T-helper 2 cell (primary cell): ENCODE measurements at places on chromosomes 7 and 10.
A peak's percentile ranks its signal among the peaks of the same experiment; 100 is the strongest.

- peak; percentile 58 for DNase-seq
These were observed 51.4 kb upstream of the PFKFB3 start for GRCh38 chr10:6151087-6151977.

DNA sequence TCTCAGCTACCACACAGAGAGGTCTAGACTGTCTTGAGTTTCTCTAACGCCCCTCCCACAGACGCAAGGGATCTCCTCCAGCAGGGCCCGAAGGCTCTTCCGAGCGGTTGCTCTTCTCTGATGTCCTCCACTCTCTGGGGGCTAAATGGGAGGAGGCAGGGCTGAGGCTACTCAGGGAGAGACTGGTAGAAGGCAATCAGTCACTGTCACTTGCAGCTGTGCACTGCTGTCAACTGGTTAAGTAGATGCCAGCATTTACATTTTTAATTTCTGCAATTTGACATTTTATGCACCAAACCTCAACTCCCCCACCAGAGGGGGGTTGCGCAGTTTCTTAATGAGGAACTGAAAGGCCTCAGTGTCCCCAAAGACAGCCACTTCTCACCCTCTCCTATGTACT, 442.8 kb downstream of the PLXNA4 start:
- DNase-seq = no peak

- DNase-seq = no peak
These were observed 73.5 kb downstream of the CLEC2L start for GRCh38 chr7:139597028-139597427.

DNA sequence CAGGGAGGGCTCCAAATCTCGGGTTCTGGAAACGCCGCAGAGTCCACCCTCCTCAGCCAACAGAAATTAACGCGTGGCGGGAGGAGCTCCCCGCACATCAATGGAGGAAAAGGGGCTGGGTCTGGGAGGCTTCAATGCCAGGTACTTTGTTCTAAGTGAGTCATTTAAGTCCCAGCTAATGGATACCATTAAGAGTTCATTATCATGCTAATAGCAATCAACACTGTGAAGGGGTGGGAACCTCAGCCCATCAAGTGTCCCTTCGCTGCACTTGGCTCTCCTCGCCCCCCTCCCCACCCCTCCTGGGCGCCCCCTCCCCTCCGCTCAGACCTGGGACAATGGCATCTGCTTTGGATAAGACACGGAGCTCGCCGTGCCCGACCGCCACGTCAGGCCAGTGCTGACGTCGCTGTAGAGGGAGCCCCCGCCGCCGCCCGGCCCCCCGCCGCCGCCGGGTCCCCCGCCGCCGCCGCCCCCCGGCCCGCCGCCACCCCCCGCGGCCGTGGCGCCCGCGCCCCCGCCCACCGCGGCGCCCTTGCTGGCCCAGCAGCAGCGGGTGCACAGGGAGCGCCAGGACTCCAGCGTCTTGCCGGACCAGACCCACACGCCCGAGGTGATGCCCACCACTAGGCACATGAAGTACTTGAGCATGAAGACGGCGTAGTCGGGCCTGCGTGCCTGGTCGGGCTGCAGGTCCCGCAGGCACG, 2.9 kb downstream of the FZD8 start:
- no peak for DNase-seq

DNA sequence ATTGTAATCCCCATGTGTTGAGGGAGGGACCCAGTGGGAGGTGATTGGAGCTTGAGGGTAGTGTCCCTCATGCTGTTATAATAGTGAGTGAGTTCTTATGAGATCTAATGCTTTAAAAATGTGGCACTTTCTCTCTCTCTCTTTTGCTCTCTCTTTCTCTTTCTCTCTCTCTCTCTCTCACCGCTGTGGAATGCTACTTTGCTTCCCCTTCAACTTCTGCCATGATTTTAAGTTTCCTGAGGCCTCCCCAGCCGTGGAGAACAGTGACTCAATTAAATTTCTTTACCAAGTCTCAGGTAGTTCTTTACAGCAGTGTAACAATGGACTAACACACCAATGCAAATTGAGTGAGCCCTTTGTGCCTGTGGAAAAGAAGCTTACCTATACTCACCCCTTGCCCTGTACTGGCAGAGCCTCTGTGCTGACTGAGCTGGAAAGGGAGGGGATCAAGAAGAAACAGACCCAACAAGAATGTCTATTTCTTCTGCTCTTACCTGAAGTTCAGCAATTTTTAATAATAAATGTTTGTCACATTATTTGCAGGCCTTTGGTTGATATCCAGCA, 642.5 kb upstream of the KCND2 start:
- no peak for DNase-seq

- peak; percentile 3 for DNase-seq
These were observed 247.9 kb upstream of the PTN start for GRCh38 chr7:137591421-137591837.

- DNase-seq = no peak
These were observed 215.0 kb downstream of the TAX1BP1 start for GRCh38 chr7:27955011-27955410.

DNA sequence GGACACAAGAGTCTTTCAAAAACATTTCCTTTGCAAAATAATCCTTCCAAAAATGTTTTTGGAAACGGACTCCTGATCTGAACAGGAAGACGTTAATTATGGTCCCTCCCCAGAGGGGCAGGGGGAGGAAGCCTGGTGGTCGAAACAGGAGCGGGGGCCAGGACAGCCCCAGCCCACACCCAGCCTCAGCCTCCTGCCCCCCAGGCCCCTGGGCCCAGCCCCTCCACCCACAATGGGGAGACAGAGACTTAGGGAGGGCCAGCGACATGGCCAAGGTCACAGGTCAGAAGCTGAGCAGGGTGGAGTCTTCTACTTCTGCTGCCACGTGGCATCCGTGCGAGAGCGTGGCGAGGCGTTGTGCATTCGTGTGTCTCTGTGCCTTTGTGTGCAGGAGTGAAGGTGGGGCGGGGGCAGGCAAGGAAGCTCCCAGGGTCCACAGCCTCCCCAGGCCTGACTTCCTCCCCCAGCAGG, 14.0 kb upstream of the GRIFIN start:
- no peak for DNase-seq

- DNase-seq = no peak
These were observed 6.6 kb upstream of the HNRNPF start for GRCh38 chr10:43415544-43415943.

- no peak for DNase-seq
These were observed 226.5 kb upstream of the PITRM1 start for GRCh38 chr10:3398825-3399646.

GRCh38 chr10:45144326-45145070, 143.8 kb downstream of the ZNF22 start:
- DNase-seq = no peak

- DNase-seq = no peak
These were observed 87.8 kb downstream of the TBXAS1 start for GRCh38 chr7:139916717-139917395.

GRCh38 chr10:63544418-63544817, 23.2 kb downstream of the REEP3 start:
- no peak for DNase-seq

- DNase-seq = no peak
These were observed 47.2 kb downstream of the MALSU1 start for GRCh38 chr7:23346316-23346715.

DNA sequence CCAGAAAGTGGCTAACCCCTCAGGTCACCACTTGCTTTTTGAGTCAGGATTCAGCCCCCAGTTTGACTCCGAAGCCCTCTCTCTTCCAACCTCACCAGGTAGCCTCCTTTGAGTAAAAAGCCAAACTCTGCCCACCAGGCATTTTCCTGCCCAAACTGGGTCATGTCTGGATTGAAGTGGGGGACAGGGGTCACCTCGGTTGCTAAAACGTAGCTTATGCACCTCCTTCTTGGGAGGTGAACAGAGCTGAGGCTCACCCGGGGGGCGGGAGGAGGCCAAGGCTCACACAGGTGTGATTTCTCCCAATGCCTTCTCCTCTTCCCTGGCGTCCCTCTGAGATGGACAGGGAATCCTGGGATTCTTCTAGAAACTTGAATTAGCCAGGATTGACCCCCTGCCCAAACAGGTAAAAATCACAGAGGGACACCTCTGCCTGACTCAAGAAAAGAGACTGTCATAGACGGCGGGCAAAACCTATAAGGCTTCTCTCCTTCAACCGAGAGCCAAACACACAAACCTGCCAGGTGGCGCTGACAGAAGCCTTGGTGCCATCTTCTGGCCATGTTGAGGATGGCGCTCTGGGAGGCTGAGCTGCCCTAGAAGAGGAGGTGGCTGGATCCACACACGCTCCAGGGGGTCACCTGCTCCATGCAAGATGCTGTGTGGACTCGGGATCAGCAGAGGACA, 51.6 kb downstream of the PRLHR start:
- DNase-seq = no peak

DNA sequence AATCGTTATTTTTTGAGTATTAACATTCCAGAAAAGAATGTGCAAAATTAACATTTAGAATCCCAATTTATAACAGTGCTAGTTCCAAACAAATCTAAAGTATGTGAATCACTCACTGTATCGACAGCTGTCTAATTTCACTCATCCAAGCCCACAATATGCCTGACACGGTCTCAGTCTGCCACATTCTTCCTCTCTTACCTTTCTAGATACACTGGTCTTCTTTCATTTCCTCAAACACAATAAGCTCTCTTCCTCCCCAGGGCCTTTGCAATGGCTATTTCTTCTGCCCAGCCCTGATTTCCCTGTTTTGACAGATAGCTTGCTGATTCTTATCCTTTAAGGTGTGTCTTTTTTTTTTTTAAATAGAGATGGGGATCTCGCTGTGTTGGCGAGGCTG, 48.8 kb downstream of the UBE2H start:
- no peak for DNase-seq

GRCh38 chr10:12243864-12244620, 48.1 kb downstream of the CDC123 start:
- DNase-seq = no peak

- DNase-seq = no peak
These were observed 787 bp downstream of the MAGI2 start for GRCh38 chr7:79452495-79453265.

DNA sequence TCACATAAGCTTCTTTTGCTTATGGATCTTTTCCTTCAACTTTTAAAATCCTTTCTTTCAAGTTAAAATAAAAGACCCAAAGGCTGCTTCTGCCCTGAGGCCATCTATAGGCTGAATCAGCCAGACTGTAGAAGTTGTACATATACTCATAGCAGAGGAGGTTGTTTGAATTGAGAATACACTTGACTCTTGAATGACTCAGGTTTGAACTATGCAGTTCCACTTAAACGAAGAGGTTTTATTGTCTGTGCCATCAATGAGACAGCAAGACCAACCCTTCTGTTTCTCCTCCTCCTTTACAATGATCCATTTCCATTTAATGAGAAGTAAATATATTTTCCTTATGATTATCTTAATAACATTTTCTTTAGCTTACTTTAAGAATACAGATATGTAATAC, 5.8 kb downstream of the ZNF365 start:
- no peak for DNase-seq

GRCh38 chr10:2985729-2986232, 81.6 kb upstream of the PFKP start:
- no peak for DNase-seq

GRCh38 chr10:3735175-3735574, 49.8 kb downstream of the KLF6 start:
- no peak for DNase-seq

DNA sequence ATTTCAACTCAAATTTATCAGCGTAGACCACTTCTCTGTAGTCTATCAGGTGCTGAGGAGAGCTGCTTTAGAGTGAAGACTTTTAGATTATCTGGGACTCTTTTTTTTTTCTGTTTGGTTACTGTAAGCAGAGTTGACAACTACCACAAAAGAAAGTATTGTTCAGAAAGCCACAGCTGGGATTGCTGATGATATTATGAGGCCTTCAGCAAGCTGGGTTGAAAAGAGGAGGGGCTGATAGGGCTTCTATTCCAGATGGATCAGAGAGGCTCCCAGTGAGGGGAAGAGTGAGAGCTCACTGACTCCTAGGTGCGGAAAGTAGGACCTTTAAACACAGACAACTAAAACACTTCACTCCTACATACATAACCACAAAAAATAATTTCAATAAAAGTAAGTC, 188.5 kb upstream of the FERD3L start:
- DNase-seq = no peak

DNA sequence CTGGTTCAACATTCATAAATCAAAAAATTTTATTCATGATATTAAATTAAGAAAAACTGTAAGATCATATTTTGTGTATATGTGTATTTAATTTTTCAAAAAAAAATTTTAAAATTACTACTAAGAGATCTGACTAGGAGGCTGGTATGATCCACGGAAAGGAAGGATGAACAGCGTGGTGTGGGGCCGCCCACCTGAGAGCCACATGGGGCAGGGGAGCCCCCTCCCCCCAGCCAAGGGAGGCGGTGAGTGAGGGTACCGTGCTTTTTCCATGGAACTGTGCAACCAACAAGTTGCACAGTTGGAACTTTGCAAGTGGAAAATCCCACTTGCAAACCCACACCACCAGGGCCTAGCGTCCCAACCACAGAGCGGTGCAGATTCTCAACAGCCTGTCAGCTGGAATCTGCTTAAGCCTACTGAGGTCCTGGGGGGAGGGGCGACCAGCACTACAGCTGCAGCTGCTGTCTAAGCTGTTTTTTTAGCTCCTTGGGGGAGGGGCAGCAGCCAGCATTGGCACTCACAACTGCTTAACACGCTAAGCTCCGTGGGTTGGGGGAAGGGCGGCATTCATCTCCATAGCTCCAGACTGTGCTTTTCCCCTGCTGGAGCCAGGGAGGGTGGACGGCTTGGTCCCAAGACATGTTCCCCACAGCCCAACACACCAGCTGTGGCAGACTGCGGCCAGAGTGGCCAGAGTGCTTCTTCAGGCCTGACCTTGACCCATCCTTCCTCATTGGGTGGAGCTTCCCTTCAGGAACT, 94.2 kb upstream of the IGFBP3 start:
- DNase-seq = no peak

DNA sequence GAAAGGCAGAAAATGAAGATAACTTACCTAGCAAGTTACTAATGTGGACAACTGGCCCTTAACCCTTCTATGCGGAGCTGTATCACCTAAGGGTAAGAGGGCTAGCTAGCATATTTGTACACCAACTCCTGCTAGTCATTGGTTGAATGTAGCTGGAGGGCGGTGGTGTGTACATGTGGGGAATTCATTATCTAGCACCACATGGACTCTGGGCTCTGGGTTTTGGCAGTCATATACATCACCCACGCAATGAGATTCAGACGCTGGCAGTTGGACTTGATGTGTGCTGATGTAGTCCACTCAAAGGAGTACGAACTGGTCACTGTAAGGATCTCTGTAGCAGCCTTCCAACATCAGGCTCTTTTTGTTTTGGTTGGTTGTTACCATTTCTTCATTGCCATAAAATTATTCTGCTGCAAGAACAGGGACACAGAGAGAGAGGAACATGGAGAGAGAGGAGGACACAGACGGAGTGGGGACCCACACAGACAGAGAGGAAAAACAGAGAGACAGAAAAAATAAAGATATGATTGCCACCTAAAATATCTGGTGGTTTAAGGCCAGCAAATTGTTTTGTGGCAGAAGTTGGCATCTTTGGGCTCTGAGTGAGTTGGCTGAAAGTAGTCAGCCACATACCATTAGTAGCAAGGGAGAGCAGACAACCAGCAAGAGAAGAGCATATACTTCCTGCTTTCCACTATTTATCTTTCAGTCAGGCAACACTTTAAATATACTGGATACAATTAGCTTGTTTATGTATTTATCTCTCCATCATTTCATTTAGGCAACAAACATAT, 76.7 kb upstream of the MTPN start:
- DNase-seq = no peak
